Mesothelial cell of epicardium (in vitro differentiated cells): ENCODE measurements at places on chromosomes 12 and 14.

DNA sequence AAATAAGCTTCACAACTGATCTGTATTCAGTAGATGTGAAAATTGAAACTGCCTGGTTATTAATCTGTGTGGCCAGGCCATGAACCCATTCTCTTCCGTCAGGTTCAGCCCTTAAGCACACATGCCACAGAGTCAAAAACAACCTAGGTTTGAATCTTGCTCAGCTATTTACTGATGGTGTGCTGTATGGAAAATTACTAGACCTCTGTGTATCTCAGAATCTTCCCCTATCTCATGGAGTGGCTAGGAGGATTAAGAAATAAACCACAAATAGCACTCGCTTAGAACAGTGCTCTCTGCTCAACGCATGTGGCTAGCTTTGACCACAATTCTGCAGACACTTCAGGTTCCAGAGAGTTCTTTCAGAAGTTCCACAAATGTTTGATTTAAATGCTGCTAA, 240.7 kb upstream of the PLEKHG7 start:
- DNase-seq = no peak

DNA sequence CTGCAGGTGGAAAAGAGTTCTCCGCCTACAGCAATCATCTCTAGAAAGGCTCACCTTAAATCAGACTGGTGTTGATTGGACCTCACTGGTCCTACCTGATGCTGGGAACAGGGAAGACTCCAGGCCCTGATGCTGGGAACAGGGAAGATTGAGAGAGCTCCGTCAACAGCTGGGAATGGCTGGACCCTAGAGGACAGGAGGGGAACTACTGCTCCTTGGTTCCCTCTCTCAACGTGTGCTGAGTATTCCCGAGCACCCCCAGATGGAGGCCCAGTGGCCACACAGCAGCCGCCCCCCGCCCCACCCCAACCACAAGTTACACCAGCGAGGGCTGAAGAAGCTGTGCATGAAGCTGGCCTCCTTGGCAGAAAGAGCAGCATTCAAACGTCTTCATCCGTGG, 240.3 kb downstream of the SLC15A4 start:
- no peak for DNase-seq

DNA sequence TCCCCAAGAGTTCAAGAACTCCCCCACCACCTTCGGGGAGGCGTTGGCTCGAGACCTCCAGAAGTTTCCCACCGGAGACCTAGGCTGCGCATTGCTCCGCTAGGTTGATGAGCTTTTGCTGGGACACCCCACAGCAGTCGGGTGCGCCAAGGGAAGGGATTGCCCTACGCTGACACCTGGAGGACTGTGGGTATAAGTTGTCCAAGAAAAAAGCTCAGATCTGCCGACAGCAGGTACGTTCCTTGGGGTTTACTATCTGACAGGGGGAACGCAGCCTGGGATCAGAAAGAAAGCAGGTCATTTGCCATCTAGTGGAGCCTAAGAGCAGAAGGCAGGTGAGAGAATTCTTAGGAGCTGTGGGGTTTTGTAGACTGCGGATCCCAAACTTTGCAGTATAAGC, 98.8 kb downstream of the FRMD6 start:
- no peak for DNase-seq

GRCh38 chr12:12527820-12528296, 34.8 kb downstream of the DUSP16 start:
- DNase-seq = no peak

GRCh38 chr14:59688224-59689170, 111.9 kb upstream of the CCDC175 start:
- DNase-seq = no peak

- DNase-seq = no peak
These were observed 25.2 kb downstream of the SPRING1 start for GRCh38 chr12:116712458-116713303.

- no peak for DNase-seq
These were observed 624 bp upstream of the PWP1 start for GRCh38 chr12:107684990-107685359.

DNA sequence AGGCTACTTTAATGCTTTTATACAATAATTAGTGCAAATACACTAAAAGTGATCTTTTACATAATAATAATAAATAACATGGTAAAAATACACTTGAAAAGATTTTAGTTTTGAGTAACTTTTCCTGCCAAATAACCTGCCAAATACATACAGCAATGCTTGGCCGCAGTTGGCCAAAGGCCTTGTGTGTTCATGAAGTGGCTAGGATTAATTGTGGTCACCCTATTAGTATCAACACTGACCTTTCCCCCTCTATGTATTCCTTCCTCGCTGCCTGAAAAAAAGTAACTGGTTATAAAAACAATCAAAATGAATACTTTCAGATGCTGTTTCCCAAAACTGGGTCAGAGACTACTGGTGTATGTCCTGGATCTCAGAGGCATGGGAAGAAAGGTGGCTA, 34.3 kb downstream of the KICS2 start:
- no peak for DNase-seq
